Activated CD8-positive, alpha-beta T cell treated with anti-CD3 and anti-CD28 coated beads, Interleukin-2, amount 10 ng/mL, durations not matched to agents 7 days and 5 days (primary cell): ENCODE measurements at places on chromosomes 2 and 18.

DNA sequence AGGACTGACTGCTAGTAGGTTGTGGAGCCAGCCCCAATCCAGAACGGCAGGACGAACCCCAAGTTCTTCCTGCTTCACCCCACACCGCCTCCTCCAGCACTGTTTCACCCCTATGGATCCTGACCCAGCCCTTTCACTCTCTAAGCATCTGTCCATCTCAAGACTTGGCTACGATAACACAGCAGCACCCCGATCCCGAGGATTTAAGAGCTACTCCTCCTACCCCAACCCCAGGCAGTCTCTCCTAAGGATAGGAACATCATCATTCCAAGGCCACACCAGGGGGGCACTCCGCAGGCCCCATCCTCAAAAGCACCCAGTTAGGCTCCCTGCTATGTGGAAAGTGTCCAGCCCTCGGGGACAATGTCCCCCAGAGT, 645 bp downstream of the KCTD18 start:
- DNase-seq: no peak

- no peak for DNase-seq
Observed at GRCh38 chr2:34337735-34338134, 738.6 kb upstream of the FAM98A start.

DNA sequence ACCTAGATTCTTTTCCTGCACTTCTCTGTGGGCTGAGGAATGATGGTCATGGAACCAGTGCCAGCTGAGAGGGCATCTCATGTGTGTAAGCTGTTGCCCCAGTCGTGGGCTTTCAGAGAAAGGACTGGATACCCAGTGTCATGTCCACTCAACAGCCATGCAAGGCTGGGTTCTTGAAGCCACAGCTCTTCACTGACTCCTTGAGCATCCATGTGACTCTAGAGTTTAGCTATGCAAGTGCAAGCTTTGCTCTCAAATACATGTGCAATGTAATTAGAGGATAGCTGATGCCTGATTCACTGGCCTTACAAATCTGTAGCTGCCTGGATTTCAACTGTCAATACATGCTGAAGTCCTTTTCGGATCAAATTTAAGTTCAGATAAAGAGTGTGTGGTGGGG, 46.8 kb upstream of the EML6 start:
- no peak for DNase-seq

- DNase-seq: no peak
Observed at GRCh38 chr2:127121776-127122176, 14.8 kb upstream of the BIN1 start.

DNA sequence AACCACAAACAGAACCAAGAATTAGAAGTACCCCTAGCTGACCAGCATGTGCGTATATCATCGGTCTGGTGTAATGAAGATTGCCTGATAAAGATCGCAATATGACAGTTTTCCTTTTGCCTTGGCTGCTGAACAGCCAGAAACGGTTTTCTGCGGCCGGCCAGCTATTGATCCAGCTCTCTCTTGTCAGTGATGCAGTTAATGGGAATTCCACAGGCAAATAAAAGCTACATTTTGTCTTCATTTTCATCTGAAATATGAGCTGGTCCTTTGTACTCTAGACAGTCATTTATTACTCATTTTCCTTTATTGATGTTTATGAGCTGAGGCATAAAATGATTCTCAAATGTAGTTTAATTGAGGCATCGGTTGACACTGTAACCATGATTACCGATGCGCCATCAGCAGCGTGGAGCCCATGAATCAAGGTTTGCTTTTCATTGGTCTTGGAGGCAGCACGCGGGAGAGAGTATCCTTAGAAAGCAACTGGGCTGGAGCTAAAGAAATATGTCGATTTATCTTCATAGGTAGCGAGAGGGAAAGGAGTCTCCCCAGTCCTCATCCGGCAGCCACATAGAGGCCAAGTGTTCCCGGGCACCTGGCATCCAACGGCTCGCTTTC, 535.2 kb downstream of the GALR1 start:
- DNase-seq: no peak

DNA sequence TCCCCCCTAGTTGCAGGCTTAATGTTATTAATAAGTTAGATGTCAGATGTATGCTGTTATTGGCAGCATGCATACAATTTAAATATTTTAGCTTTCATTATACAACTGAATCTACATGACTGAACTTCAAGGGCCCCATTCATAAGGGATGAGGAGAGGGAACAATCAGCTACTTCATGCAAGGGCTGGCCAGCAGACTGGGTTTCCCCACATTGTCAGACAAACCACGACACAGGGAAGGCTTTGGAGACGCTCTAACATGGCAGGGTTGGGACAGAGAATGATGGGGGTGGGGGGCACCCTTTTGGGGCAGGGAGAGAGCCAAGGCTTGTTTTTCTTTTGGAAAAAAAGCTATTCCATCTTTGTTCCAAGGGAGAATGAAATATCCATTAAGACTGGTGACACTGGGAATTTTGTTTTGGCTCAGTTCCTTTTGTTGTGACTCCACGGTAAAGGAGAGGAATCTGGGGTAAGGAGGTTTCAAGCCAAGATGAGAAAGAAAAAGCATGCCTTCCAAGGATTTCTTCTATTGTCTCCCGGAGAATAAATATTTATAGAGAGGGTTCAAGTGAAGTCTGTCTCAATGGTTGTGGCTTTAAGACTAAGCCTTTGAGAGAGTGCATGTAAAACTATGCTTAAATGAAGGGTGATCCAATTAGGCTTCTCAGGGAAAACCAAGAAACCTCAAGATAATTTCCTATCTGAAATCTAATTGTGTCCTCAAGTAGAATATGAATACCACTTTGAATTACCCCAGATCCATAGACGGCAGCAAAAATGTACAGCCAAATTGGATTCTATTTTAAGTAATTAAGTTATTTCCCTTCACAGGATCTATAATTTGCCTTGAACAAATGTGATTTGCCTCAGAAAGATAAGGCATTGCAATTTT, 5.4 kb downstream of the CXCR4 start:
- no peak for DNase-seq

DNA sequence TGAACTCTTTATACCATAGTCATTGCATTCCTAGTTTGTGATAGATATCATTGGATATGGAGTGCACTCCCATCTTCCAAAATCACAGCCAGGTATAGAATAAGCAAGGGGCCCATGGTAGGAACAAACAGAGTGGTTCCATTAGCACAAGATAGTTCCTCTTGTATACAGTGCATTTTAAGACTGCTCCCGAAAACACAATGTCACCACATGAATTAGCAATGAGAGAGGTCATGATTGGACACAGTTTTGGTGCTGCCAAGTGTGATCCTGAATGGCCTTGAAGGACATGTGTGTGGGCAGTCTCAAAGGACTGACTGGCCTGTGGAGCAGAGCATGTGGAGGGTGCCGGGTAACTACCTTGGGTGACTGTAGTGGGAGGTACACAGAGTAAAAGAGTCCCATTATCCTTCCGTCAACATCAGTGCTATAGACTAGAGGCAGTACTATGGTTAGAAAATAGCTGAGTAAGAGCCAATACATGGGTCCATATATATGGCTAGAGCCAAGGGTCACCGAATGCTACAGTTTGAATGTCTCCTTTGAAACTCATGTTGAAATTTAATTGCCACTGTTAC, 549.9 kb downstream of the DSC3 start:
- no peak for DNase-seq

DNA sequence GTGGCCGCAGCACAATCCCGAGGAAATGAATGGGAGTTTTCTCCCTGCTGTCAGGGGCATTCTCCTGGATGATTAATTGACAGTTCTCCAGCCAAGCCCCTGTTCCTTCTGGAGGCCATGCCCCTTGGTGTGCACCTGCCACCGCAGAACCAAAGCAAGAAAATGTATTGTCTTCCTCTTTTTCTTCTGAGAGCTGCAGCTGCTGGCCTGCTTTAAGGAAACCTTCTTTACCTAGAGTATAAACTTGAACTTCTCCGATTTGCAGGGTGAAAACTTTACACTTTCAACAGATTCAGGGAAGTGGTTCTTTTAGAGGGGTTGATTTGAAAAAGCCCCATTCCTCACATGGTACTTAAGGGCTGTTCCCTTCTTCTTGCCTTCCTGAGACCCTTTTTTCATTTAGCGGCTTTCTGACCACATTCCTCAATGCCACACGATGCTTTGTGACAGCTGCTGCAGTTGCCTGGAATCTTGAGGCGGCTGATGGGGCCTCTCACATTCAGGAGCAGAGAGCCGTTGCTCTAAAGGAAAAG, 402.8 kb downstream of the TXNL1 start:
- DNase-seq: no peak

GRCh38 chr18:9814431-9814830, 71.3 kb upstream of the TXNDC2 start:
- DNase-seq: no peak

GRCh38 chr18:79965119-79965902, 868 bp downstream of the HSBP1L1 start:
- DNase-seq: no peak

GRCh38 chr18:809985-810642, 1.9 kb downstream of the YES1 start:
- no peak for DNase-seq

- DNase-seq: peak; percentile 26
Observed at GRCh38 chr2:73859721-73860586, 31.2 kb downstream of the STAMBP start.

- no peak for DNase-seq
Observed at GRCh38 chr2:15031745-15032240, 399.3 kb downstream of the LRATD1 start.

GRCh38 chr2:76953733-76954347, 568.3 kb downstream of the LRRTM4 start:
- DNase-seq: no peak

DNA sequence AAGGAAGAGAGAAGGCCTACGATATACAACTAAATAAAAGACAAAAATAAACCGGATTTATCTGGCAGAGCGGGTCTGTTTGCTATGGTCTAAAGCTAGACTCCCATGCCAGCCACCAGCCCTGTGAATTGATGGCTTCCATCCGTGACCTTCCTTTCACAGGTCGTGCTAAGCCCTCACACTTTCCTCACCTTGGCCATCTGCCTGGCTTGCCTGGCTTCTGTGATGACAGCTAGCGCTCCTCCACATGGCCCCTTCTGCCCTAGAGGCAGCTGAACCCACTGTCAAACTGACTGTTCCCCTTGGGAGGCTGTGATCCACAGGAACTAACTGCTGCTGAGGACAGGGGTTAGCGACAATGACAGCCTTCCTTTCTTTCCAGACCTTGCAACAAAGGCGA, 32.5 kb downstream of the GAREM1 start:
- DNase-seq: no peak

GRCh38 chr2:157743051-157743450, 114.4 kb upstream of the ACVR1C start:
- peak; percentile 50 for DNase-seq

DNA sequence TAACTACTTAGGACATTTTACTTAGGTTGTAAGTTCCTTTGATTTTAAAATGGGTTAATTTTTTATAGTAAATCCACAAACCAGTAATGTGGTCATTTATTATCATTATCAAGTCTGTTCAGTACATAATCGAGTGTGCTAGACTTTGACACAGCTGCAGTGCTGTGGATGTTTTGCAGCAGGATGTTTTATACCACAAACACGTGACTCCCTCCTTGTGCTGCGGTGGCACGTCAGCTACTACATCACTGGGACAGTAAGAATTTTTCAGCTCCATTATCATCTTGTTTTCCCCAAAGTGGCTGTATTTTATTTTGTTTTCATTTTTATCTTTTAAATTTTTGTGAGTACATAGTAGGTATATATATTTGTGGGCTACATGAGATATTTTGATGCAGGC, 70.0 kb downstream of the ATP9B start:
- DNase-seq: peak; percentile 56

DNA sequence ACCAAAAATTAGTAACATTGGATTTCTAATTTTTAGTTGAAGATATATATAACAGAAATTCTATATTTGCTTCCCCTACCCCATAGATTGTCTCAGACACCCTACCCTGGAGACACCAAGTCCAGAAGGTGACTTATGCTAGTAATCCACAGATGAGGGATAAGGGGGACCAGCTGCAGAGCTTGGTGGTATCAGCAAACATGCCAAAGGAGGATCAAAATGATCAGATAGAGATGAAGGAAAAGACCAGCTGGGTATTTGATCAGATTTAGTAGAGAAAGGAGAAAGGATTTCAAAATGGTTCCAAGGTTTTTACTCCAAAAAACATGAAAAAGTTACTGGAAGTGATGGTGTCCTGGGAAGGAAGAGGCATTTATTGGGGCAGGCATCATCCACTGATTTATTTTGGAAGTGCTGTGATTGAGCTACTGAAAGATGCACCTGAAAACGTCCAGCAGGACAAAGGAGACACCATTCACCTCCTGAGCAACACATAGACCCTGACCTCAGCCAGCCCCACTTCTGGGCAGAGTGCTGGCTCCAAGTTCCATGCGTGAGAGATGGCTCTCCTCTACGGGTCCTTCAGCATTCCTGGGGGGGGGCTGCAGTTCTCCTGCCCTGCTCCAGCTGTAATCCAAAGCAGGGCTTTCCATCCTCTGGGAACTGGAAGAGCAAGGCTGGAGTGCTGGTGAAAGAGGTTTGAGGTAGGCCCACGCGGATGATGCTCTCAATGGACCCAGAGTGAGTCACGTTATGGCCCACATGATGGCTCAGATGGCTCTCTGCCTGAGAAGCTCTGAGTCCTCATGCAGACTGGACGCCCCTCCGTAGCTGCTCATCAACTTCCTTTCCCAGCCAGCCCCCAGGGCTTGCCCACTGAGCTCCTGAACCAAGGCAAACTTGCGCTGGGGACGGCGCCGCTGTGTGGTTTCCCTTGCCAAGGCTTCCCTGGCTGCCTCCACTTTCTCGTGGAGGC, 3.7 kb upstream of the LRRFIP1 start:
- DNase-seq: no peak

DNA sequence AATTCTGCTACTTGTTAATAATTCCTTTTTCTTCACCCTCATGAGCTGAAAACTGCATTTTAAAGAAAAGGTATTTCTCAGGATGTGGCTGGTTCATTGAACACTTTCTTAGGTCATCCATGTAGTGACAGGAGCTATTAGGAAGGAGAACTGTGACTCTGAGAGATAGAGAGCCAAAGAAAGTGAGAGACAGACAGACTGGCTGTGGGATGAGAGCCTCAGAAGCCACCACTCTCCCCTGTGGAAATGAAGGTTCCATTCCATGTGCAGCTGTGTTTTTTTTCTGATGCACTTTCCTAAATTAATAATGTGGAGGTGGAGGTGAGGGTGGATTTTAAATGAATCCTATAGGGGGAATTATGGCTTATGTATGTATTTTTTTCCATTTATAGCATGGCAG, 113.3 kb downstream of the FAM210A start:
- DNase-seq: no peak

DNA sequence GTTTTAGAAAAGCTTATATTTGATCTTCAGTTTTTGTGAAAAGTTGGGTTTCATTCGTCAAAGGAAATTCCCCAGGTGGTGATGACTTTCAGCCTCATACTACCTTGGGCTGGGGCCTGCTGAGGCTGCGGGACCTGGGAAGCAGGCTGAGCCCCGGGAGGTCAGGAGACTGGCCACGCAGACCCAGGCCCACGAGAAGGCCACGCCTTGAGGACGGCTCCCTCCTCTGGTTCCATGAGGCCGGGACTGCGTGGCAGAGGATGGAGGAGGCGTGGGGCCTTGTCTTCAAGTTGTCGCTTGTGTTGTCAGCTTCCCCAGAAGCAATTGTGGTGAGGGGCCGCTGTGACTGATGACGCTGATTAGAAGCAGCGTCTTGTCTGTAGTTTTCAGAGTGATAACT, 11.8 kb downstream of the CNDP2 start:
- no peak for DNase-seq

GRCh38 chr2:87401726-87402345, 346.1 kb upstream of the PLGLB2 start:
- DNase-seq: no peak

- DNase-seq: peak; percentile 66
Observed at GRCh38 chr18:76875390-76876325, 53.3 kb downstream of the ZNF236 start.

- no peak for DNase-seq
Observed at GRCh38 chr2:229267080-229267479, 4.0 kb downstream of the PID1 start.

GRCh38 chr2:233414273-233414654, 60.0 kb downstream of the DGKD start:
- DNase-seq: no peak
